ENCODE measurements at places on chromosomes 12 and 14.

GRCh38 chr12:121468499-121468801 is 68.5 kb downstream of the RNF34 start:
- DNase-seq = no peak

DNA sequence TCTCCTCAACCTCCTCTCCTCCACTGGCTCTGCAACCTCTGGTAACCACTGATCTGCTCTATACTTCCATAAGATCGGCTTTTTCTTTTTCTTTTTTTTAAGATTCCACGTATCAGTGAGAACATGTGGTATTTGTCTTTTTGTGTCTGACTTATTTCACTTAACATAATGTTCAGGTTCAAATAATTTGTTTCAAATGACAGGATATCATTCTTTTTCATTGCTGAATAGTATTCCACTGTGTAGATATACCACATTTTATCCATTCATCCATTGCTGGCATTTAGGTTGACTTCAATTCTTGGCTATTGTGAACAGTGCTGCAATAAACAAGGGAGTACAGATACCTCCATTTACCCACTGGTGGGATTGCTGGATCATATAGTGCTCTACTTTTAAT is 40.5 kb downstream of the NCKAP5L start:
- DNase-seq = no peak

- DNase-seq = no peak
Observed at GRCh38 chr12:108547686-108548085, 13.3 kb downstream of the SART3 start.

- DNase-seq = no peak
Observed at GRCh38 chr14:22915886-22916521, 2.9 kb downstream of the RBM23 start.

DNA sequence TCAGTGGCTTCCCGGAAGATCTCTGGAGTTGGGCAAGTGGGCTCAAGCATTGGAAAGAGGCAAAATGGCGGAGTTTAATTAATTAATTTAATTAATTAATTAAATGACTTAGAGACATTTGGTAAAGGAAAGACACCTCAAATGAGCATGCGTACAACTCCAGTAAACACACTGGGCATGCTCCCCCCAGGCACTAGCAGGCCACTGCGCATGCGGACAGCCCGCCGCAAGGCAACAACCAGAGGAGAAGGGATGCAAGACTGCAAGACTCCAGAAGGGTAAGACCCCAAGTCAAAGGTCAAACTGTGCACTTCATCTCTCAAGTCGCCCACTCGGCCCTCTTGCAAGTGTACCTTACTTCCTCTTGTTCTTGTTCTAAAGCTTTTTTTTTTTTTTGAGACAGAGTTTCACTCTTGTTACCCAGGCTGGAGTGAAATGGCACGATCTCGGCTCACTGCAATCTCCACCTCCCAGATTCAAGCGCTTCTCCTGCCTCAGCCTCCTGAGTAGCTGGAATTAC is 57.8 kb upstream of the PSMC1 start:
- no peak for DNase-seq

- no peak for DNase-seq
Observed at GRCh38 chr12:24748326-24748725, 200.6 kb downstream of the BCAT1 start.

DNA sequence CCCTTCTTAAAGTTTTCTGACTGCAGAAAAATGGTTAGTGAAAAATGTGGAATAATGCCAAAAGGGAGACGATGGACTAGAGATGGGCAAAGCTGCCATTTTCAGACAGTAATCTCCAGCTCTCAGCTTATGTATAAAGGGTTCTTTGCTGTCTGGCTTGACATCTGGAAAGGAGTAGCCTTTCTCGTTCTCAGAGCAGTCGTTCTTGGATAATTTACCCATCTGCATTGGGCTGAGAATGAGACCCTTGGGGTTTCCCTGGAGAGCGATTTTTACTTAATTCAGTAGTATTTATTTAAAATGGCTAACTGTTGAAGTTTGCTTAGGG is 1.2 kb downstream of the NUDT4 start:
- no peak for DNase-seq

DNA sequence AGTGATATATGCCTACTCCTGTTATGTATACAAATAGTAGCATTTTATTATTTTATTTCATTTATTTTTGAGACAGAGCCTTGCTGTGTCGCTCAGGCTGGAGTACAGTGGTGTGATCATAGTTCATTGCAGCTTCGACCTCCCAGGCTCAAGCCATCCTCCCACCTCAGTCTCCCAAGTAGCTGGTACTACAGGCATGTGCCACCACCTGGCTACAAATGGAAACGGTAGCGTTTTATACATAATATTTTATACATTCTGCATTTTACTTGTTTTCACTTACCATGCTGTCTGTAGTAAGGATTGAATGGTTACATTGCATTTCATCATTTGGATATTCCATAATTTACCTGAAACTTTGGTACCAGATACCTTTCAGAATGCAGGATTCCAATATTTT is 14.1 kb downstream of the C1R start:
- DNase-seq = no peak

- DNase-seq = no peak
Observed at GRCh38 chr14:24900269-24901100, 149.5 kb downstream of the STXBP6 start.

GRCh38 chr12:58639318-58639934 is 280.9 kb downstream of the LRIG3 start:
- peak; percentile 10 for DNase-seq

DNA sequence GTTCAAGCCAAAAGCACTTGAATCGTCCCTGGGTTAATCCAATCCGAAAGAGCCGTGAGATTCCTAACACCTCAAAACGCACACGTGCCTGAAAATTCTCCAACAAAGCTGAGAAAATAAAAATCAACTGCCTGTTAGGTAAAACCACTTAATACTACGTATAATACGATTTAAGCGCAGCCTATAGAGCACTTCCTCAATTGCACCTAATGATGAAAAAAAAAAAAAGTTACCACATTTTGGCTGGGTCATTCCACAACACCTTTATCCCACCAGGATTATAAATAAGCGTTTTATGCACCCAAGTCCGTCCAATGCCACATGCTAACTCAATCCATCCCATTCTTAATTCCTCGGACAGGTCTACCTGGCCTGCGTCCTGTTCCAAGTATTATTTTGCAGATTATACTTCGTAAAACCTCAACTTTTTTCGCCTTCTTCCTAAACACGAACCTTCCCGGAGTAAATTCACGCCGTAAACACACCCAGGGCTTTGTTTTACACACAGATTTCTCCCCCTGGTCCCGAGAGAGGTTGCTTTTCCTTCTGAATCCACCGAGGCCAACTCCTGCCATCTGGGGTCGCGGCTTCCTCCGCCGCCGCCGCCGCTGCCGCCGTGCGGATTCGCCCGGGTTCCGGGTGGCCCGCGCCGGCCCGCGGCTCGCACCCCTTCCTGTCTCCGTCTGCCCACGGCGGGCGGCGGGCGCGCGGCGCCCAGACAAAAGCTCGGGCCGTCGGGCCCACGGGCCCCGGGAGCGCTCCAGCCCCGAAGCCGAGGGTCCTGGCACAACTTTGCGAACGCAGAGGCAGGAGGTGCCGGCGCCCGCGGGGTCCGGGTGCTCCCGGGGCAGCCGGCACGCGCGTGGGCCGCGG is 66.2 kb downstream of the RNF34 start:
- DNase-seq = no peak

- DNase-seq = no peak
Observed at GRCh38 chr14:70982200-70982599, 74.9 kb downstream of the PCNX1 start.
